NCI-H748 treated with DMSO at 0.1 percent for 48 hours (cell line): ENCODE measurements at places on chromosomes 12 and 14.

DNA sequence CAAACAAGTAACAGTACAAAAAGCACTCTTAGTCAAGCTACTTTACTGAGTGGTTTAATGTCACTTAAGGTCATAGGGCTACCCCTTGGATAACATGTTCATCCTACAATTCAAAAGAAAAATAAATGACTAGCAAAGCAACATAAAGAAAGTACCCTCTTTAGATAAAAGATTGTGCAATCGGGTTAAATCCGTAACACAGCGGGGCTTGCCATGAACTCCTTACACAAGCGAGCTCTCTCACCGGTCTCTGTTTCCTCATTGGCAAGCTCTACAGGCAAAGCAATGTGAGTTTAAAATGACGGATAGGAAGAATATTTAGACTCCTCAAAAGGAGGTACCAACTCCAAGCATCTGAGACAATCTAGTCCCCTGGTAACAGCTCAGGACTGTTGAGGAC is 140.6 kb downstream of the EGLN3 start:
- DNase-seq: no peak

DNA sequence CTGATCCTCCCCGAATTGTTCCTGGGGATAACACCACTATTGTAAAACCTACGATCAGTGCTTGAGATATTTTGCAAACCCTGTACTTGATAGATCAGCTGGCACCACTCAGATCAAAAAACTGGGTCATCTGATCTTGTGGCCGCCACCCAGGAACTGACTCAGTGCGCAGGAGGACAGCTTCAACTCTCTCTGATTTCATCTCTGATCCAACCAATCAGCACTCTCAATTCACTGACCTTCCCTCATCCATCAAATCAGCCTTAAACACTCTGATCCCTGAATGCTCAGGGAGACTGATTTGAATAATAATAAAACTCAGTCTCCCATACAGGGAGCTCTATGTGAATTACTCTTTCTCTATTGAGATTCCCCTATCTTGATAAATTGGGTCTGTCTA is 4.2 kb upstream of the XPOT start:
- DNase-seq: no peak

- DNase-seq: no peak
These were observed 15.7 kb upstream of the HECTD1 start for GRCh38 chr14:31223331-31223730.

- DNase-seq: no peak
These were observed 19.3 kb upstream of the GALNT16 start for GRCh38 chr14:69240527-69241173.

GRCh38 chr12:1812650-1813302 is 7.6 kb upstream of the LRTM2 start:
- no peak for DNase-seq

DNA sequence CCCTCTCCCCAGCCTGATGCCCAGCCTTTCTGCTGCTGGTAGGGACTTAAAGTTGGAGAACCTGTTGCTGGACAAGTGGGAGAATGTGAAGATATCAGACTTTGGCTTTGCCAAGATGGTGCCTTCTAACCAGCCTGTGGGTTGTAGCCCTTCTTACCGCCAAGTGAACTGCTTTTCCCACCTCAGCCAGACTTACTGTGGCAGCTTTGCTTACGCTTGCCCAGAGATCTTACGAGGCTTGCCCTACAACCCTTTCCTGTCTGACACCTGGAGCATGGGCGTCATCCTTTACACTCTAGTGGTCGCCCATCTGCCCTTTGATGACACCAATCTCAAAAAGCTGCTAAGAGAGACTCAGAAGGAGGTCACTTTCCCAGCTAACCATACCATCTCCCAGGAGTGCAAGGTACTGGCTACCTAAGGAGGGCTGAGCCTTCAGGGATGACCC is 1.6 kb downstream of the TSSK4 start:
- DNase-seq: no peak

- no peak for DNase-seq
These were observed 26.5 kb upstream of the TTC7B start for GRCh38 chr14:90842726-90843125.

GRCh38 chr12:89995870-89996269 is 287.2 kb upstream of the ATP2B1 start:
- DNase-seq: no peak

GRCh38 chr12:19432309-19433170 is 6.8 kb upstream of the AEBP2 start:
- no peak for DNase-seq

DNA sequence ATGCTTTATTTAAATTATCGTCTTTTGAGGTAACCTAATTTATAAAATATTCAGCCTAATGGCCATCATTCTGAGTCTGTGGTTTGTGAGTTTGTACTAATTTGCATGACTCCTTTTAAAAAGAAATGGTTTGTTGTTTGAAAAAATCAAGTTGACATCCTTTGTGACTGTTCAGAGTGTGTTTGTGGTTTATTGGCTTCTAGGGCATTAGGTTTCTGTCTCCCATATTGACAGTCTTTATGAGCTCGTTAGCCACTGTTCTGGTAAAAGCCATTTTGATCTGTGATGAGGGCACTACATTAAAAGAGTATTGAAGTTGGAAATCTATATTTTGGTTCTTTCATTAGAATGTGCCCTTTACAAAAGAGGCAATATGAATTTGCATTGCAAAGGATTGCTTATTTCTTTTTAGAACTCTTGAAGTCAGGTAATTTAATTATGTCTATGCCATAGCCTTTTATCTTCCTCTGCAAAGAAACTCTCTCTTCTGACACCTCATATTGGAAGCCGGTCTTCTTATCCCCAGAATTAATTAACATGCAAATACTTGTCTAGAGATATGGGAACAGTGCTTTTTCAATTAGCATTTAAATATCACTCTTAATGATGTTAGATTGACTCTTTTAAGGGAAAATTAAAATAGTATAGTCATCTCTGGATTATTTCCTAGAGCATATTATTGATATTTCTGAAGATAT is 95.0 kb downstream of the CRADD start:
- no peak for DNase-seq

- DNase-seq: no peak
These were observed 27.0 kb upstream of the HIF1A start for GRCh38 chr14:61668282-61668681.

DNA sequence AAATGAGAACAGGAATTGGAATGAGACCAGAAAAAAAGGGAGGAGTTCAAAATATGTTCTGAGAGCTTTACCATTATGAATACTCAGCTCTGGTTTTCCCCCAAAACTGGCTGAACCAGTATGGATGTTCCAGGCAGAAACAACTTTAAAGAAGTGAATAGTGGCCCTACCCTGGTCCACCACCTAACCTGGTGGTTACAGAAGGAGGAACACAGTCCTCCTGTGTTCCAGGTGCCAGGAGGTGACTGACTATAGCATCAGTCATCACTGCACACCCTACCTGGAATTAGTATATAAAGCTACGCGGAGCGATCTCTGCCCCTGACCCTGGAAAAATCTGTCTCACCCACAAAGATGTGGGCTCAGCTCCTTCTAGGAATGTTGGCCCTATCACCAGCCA is at the start of gene A2ML1:
TSS of gene A2ML1 (plus strand) at position 324 of the 400 bp plus-strand sequence. CDS start at position 355, 31 bp downstream.
- no peak for DNase-seq

DNA sequence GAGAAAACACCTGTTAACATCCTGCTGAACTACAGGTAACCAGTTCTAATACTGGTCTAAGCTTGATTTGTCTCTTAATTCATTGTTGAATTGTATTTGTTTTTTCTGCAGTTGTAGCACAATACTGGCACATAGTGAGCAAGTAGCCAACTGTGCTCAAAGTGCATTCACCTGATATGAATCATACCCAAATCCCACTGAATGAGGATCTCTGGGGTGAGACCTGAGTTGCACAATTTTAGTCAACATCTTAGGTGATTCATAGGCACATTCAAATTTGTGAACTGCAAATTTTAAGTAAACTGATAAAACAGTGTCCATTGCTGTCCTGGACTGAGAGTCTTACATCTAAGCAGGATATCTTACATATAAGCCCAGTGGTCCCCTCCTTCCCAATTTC is 12.8 kb downstream of the KCNC2 start:
- no peak for DNase-seq

DNA sequence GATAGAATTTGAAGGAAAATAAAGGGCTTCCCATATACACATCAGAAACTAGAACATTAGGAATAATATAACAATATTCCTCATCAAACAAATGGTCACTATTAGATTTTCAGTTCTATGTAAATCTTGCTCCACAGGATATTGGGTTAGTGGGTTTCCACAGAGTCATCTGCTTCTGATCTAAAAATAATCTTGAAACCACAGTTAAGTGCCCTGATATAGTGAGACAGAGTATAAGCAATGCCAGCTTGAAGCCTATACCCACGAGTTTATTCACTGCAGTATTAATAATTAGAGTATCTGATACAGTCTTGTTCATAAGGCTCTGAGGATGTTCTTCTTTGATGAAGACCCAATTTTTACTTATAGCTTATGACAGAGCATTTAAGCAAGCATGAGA is 74.5 kb upstream of the ATF7IP start:
- no peak for DNase-seq

DNA sequence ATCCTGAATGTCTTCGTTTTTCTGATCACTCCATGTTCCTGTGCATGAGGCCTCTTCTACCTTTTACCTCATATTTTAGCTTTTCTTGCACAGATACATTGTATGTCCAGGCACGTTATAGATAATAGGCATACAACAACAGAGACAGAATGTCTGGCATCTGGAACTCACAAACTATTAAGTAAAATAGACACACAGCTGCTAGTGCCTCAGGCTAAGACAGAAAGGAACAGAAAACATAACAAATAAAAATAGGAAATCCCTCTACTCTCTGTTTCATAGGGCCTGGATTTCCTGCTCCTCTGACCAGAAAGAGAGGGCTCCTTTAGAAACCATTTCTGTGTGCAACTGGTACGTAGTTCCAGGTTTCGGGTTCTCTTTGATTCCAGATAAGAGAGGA is 48.6 kb downstream of the ATXN7L3B start:
- DNase-seq: no peak

- DNase-seq: no peak
These were observed 50.2 kb downstream of the RIN3 start for GRCh38 chr14:92563765-92564285.

GRCh38 chr12:127964717-127965116 is 302.3 kb upstream of the TMEM132C start:
- no peak for DNase-seq

GRCh38 chr12:25269701-25270100 is 19.0 kb upstream of the KRAS start:
- no peak for DNase-seq

DNA sequence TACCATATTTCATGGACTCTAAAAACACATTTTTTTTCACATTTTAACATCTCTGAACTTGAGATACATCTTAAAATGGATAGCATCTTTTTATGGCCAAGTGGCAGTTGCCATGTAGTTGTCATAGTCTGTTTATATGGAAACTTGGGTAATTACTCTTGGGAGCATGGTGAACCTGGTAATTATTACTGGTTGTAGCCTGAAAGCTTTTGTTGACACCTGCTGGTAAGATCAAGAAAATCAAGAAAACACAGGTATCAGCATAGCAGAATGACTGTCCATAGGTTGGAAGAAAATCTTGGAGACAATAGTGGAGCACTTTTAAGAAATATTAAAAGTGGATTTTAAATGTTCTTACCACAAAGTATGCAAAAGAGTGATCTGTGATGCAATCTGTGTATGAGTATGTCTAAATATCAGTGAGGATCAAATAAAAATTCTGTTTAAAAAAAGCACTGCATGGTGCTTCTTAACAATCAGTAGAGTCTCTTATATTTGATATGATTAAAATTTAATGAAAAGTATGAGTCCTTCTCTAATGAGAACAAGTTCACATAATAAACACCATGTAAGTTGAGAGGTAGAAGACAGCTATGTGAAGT is 44.2 kb downstream of the TTC8 start:
- DNase-seq: peak; percentile 48

- no peak for DNase-seq
These were observed 6.7 kb downstream of the HOXC5 start for GRCh38 chr12:54039417-54040147.

GRCh38 chr12:100936661-100937060 is 142.1 kb downstream of the ANO4 start:
- DNase-seq: no peak

DNA sequence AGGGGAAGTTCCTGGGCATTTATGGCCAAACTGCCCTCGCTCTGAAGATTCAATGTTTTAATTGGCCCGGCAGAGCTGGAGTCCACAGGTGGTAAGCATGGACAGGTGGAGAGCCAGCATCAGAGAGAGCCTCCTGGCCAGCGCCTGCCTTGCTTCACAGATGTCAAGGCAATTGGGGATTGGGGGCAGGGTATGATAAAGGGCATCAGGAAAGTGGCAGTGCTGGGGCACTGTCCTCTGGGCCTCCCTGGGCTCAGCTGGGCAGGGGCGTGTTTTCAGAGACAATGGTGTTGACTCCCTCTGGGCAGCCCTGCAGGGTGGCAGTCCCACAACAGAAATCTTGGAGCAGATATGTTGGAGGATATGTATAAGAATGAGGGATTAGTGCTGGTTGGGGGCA is 237.3 kb downstream of the CACNA1C start:
- DNase-seq: no peak

GRCh38 chr14:68718023-68718990 is 74.6 kb downstream of the ZFP36L1 start:
- no peak for DNase-seq

GRCh38 chr12:15632708-15633107 is 156.5 kb downstream of the EPS8 start:
- DNase-seq: no peak

- no peak for DNase-seq
These were observed 64.1 kb downstream of the ANO4 start for GRCh38 chr12:100858656-100859055.

DNA sequence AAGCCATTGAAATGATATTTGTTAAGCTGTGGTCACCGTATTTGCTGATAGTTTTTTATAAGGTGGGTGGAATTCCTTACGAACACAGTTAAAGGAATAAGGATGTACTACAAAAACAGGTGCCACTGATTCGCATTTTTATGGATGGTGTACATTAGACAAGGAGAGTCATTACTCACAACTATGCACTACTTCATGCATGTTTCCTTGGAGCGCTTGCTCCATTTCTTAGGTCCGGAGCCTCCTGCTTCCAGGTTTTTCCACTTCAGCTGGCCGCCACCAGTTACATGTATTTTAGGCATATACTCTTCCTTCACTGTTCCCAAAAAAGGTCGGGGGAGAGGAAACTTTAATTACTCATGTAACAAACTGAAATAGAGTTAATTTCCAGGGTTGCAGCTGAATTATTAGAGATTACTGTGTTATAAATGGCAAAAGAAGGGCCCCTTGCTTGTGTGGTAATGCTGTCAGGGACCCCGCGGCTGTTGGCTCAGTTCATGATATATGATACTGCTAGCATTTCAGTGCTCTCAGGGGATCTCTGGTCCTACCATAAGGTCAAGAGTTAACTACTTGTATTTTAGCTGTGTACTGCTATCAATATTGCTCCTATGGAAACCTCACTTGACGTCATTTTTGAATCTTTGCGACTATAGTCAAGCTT is 454.7 kb downstream of the NPAS3 start:
- peak; percentile 97 for DNase-seq

DNA sequence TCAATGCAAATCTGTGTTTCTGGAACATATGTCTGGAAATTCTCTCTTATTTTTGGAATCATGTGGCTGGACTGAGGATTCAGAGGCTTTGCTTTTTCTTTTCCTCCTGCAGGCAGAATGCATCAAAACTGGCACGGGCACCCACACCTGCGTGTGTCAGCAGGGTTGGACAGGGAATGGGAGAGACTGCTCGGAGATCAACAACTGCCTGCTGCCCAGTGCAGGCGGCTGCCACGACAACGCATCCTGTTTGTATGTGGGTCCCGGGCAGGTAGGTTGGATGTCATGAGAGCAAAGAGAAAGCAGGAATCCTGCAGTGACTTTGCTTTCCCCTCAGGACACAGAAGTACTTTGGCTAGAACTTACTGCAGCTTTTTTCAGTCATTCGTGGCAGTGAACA is 90.3 kb downstream of the STAB2 start:
- DNase-seq: peak; percentile 33
